ENCODE measurements at places on chromosomes 12 and 14.

DNA sequence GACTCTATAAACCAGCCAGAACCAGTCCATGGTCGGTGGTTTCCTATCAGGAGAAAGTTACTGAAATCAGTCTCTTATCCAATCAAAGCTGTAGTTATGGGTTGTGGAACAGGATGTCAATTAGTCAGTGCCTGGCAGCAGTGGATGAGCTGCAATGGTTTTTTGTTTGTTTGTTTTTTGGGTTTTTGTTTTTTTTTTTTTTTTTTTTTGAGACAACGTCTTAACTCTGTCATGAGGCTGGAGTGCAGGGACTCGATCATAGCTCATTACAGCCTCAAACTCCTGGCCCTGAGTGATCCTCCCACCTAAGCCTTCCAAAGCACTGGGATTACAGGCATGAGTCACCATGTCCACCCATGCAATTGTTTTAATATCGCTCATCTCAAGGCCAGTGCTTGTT, 113.3 kb upstream of the CAND1 start:
- no peak for DNase-seq

DNA sequence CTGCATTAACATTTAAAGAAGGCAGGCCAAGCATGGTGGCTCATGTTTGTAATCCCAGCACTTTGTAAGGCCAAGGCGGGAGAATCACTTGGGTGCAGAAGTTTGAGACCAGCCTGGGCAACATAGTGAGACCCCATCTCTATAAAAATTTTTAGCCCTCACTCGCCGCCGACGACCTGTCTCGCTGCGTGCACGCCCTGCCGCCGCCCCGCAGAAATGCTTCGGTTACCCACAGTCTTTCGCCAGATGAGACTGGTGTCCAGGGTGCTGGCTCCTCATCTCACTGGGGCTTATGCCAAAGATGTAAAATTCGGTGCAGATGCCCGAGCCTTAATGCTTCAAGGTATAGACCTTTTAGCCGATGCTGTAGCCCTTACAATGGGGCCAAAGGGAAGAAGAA, 10.8 kb upstream of the RBMS2 start:
- DNase-seq = no peak

GRCh38 chr12:40942326-40942725, 245.8 kb upstream of the PDZRN4 start:
- DNase-seq = no peak

DNA sequence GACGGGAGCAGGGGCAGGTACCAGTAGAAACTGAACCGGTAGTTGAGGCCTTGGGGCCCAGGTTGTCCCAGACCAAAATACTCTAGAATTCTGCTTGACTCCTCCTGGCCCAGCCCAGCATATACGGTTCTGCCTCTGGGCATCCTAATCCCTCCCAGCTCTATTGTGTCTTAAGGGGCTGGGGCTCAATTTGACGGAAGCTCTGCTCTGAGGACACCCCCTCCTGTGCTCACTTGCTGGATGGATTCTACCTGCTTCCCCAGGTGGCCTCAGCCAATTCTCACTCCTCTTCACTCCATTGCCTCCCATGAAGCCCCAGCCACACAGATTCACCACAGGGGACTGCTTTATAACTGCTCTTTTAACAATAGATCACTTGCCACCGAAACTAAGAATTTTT, 219.5 kb upstream of the FKBP4 start:
- no peak for DNase-seq

DNA sequence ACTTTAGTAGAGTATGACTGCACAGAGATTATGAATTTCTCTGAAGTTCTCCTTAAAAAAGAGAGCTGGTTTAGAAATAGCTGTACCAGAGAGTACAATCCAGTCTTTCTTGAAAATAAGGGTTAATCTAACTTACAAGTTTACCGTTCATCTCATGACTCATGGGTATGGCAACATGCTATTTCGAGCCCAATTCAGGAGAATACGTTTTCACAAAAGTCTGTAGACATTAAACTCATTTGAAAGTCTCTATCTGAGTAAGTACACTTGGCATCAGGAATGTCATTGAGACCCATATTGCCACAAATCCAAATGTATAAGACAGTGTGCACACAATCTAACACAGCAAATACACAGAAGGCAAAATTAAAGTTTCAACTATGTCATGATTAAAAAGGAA, 160.5 kb downstream of the PIK3C2G start:
- no peak for DNase-seq

DNA sequence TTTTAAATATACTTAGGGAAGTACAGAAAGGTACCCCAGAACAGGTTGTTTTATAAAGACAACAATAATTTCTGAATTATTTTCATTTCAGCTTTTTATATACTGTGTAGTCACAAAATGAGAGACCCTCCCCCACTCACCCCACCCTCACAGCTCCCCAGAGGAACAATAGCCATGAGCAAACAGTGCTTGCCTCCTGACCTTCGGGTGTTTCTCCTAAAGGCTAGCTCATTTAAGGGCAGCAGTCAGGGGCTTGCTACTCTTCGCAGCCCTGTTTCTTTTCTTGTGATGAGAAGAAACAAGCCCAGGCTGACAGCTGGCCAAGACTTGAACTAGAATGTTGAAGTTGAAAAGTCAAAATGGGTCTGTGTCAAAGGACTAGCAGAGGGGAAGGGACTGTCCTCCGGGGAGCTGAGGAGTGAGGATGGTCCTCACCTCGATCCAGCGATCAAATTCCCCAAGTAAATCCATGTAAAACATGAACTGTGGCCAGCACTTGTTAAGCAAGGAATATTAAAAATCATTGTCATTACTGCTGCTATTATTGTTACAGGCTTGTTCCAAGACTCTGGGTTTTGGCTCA, 133.8 kb upstream of the ARHGAP5 start:
- DNase-seq = no peak

DNA sequence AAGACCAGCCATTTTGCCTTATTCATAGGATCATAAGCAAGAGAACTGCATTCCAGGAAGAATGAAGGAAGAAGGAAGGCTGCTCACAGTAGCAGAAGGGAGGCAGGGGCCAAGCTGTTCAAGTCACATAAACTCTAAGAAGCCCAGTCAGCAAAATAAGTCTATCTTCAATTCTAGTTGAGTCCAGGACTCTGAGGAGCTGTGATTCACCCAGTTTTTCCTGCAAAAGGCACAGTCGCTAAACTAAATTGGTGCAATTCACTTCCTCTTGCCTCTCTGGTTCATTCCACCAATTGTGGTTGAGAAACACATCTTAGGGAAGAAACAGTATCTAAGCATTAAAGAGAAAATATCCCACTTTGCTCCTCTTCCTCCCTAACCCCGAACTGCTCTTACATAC, 9.8 kb downstream of the ZNF641 start:
- no peak for DNase-seq

GRCh38 chr12:124230789-124231188, 64.1 kb upstream of the RFLNA start:
- DNase-seq = no peak

GRCh38 chr12:131061041-131061806, 107.5 kb downstream of the ADGRD1 start:
- DNase-seq = no peak

- DNase-seq = peak; percentile 96
Observed at GRCh38 chr12:47741340-47741703, 16.0 kb upstream of the ENDOU start.

GRCh38 chr12:91667694-91668093, 478.0 kb downstream of the BTG1 start:
- DNase-seq = no peak

- no peak for DNase-seq
Observed at GRCh38 chr14:24185741-24186140, 2.9 kb downstream of the IPO4 start.

DNA sequence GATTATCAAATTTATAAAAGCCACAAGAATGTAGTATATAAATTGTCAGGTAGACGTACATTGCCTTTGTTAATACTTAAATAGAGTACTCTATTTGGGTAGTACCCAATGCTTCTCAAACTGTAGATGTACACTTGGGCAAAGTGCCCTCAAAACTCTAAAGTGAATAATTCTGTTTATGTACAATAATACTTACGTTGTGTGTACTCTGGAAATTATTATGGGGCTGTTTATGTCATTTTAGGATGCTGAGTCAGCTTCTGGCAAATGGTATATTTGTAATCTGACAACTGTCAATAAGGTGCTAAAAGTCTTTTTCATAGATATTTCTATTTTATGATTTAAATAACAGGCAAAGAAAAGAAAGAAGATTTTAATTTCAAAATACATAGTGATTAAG, 102.4 kb downstream of the CCDC91 start:
- no peak for DNase-seq

GRCh38 chr14:100359111-100359510, 36.0 kb downstream of the SLC25A47 start:
- no peak for DNase-seq

DNA sequence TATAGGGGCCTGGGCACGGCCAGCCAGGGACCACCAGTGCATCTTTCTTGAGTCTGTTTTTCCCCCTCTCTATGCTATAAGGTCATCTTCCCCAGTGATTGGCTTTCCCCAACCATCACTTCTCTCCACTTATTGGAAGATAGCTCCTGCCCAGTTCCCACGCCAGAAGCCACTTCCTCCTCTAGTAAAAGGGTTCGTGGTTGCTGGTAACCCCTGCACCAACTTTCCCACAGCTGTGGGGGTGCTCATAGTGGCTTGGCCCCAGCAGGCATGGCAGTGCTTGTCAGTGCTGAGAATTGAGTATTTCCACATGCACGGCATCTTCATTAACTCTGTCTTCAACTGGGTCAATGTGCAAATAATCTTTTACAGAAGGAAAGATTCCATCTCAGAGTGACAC, 215.4 kb downstream of the FOXN3 start:
- DNase-seq = peak; percentile 47

DNA sequence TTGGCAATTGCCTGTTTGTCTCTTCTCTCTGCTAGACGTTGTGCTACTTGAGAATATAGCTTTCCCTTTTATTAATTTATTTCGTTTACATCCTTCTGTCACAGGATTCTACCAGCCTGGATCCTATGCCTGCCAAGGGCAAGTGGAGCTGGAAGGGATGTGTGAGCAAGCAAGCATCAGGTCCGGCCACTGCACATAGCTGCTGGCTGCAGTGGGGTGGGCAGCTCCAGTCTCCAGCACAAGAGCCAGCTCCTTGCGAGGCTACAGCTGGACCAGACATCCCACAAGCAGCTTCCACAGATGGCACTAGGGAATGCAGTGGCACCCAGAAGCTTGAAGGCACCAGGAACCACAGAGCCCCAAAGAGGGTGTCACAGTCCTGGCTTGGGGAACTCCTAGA, 225.0 kb downstream of the KCNC2 start:
- no peak for DNase-seq

GRCh38 chr12:6695313-6696045, 5.1 kb downstream of the PIANP start:
- DNase-seq = no peak

- DNase-seq = no peak
Observed at GRCh38 chr12:70354787-70355186, 11.3 kb upstream of the KCNMB4 start.

GRCh38 chr14:37194698-37195097, 3.0 kb upstream of the MIPOL1 start:
- DNase-seq = no peak

DNA sequence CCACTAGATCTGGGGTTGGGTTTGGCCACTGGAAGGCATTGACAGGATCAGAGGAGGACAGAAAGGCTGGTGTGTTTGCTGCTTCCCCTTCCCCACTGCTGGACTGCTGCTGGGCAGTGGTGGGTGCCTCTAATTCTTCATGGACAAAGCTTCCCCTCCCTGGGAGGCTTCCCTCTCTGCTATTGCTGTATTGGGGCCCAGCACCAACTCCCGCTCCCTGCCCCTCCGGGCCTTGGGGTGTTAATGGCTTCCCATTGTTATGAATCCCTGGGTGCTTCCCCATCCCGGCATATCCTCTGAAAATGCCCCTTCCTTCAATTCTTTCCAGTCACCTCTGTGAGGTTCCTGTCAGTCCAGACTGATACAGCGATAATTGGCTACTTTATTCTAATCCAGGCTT, 310.2 kb downstream of the GLT1D1 start:
- no peak for DNase-seq

Measured in HL-60 (cell line).